ENCODE measurements at places on chromosomes 2 and 18.

- no peak for DNase-seq
Observed at GRCh38 chr2:206158563-206159345, 490 bp downstream of the NDUFS1 start.

DNA sequence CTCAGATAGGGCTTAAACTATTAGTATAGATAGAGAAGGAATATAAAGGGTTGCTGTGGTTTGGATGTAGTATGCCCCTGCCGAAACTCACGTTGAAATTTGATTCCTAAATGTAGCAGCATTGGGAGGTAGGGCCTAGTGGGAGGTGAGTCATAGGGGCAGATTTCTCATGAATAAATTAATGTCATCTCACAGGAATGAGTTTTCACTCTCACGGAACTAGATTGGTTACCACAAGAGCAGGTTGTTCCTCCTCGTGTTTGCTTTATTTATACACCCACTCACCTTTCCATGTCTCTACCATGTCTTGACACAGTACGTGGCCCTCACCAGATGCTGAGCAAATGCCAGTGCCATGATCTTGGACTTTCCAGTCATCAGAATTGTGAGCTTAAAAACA lies 218.2 kb downstream of the RBM43 start:
- DNase-seq, result no peak

DNA sequence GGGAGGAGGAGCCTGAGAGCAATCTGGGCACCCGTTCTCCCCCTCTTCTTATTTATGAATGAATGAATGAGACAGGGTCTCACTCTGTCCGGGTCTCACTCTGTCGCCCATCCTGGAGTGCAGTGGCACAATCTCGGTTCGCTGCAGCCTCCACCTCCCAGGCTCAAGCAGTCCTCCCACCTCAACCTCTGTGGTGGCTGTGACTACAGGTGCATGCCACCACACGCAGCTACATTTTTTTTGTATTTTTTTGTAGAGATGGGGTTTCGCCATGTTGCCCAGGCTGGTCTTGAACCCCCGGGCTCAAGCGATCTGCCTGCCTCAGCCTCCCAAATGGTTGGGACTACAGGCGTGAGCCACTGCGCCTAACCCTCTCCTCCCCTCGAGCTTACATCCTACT lies 198.4 kb downstream of the NEDD4L start:
- DNase-seq, result no peak

GRCh38 chr2:197233473-197233872 lies 77.1 kb downstream of the ANKRD44 start:
- DNase-seq, result no peak

GRCh38 chr2:216308576-216308975 lies 63.7 kb downstream of the MARCHF4 start:
- DNase-seq, result no peak

GRCh38 chr2:231386446-231386845 lies 9.1 kb upstream of the B3GNT7 start:
- DNase-seq, result no peak

- DNase-seq, result no peak
Observed at GRCh38 chr2:195092341-195092740, 564.7 kb upstream of the SLC39A10 start.

DNA sequence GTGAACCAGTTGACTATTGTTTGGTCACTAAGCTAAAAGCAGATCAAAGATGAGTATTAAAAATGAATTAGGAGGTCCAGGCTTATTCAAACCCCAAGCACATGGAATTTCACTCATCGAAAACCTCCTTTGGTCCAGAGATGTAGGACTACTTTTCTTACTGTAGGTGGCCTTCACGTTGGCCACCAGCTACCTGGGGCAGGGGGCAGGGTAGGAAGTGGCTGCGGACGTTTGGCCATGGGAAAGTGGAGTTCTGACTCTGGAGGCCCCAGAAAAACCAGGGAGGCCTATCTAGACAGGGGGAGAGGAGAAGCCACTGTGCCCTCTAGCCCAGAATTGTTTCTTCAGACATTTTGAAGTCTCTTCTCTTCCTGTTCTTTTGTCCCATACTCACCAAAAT lies 31.8 kb upstream of the CABLES1 start:
- no peak for DNase-seq

- no peak for DNase-seq
Observed at GRCh38 chr2:46118656-46119371, 178.4 kb upstream of the EPAS1 start.

DNA sequence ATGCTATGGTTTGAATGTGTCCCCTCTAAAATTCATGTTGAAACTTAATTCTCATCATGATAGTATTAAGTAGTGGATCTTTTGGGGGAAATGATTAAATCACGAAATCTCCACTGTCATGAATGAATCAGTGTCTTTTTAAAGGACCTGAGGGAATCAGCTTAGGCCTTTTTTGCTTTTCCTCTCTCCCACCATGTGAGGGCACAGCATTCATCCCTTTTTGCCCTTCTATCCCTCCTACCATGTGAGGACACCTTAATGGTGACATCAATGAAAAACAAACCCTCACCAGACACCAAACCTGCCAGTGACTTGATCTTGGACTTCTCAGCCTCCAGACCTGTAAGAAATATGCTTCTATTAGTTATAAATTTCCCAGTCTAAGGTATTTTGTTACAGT lies 247.1 kb upstream of the UBE2E3 start:
- no peak for DNase-seq

- no peak for DNase-seq
Observed at GRCh38 chr18:78390952-78391348, 588.7 kb upstream of the SALL3 start.

- DNase-seq, result no peak
Observed at GRCh38 chr2:46132996-46133395, 164.2 kb upstream of the EPAS1 start.

DNA sequence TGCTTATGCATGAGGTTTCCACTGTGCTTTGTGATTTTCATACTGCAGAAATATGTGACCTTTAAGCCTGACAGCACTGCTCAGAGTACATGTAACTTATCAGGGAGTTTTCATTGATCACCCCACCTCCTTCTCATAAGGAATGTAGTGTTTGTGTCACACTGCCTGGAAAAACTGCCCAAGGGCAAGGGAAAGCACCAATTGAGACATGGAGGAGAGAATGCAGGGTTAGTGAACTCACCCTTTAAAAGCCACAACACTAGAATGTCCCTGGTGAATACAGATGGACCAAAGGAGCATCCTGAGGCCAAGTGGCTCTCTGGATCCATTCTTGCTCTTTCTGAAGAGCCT lies 147.2 kb upstream of the SPATS2L start:
- no peak for DNase-seq

DNA sequence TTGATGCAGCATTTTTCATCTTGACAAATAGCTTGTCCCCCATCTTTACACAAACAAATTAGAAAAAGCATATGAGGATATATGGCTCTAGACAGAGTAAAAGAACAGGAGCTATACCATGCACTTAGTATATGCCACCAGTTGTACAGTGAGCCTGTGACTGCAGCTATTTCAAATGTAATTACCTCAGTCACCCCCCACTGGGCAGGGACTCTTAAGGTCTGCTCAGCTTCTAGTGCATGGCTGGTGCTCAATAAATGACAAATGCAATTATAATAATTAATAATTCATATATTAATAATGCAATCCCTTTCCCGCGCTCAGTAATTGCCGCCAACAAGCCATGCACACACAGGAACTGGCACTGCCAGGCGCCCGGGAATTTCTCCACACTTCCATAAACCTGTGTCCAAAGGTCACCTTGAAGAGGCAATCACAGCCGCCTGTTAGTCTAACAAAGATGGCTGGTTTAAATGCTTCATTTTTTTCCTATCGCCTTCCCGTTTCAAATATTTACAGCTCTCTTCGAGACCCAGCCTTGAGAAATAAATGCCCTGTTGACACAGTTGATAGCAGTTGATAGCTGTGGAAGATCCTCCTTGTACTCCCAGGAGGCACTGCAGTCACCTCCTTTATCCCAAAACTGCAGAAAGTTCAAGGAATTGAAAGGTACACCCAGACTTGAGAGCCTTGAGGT lies 156.6 kb downstream of the INO80D start:
- no peak for DNase-seq
